ENCODE measurements at places on chromosomes 5 and 9.

GRCh38 chr9:106920701-106921283, 57.8 kb downstream of the ZNF462 start:
- peak; percentile 9 for DNase-seq

DNA sequence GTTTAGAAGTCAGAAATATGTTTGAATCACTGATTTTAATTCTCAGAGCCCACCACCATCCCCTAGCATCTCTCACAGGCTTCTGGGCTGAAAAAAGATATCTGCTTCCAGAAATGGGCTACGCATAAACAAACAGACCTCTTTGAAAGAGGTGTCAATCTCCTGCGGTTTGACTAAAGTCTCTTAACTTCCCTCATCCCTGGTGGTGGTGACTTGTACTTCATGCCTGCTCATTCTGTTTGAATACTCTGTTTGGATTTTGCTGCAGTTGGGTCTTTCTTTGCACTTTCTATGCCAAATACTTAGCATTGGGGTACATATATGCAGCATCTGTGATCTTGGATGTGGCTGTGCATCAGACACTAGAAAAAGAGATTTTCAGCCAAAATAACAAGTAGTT, 157.2 kb upstream of the ATP10B start:
- DNase-seq: no peak

GRCh38 chr9:19104515-19105282, 2.0 kb upstream of the HAUS6 start:
- no peak for DNase-seq

GRCh38 chr5:178994580-178995340, at the start of gene GRM6:
Gene GRM6, minus strand, starts transcription at chr5:178995320. Its CDS starts 376 bp downstream, at chr5:178994944.
- DNase-seq: no peak

DNA sequence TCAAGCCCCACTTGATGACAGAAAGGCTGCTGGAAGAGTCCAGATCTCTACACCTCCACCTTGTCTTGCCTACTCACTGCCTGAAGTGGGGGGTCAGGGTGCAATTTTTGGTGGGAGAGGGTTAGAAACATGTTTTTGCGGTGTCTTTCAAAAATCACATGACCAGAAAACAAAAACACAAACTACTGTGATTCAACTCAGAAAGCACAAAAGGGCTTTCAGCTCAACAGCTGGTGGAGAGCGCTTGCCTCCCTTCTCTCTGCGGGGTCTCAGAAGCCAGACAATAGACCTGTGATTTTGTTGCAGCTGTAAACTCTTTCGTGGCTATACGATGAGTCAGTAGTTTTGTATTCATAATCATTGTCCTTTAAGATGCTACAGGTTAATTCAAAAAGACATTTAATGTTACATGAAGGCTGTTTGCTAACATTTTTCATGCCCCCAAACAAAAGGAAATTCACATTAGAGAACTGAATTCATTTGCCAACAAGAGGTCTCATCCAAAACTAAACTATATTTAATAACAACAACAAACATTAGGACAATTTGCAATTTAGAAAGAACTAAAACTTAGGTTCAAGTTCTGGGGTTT, 172.6 kb upstream of the RAI14 start:
- DNase-seq: no peak

GRCh38 chr5:91282210-91282609, 100.9 kb downstream of the ARRDC3 start:
- no peak for DNase-seq

DNA sequence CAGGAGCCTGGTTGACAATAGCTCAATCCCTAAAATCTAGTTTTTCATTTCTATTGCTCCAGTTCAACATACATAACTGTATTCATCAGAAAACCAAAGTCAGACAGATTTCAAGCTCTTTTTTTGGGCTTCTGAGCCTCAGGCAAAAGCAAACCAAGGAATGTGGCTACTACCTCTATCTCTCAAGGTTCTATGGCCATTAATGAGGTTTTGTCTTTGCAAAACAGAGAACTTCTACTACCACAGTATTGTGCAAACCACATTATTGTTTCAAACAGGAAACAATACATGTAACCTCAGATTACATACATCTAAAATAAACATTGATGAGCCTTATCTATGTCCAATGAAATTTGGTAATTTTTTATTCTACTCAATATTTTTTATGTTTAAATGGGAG, 35.5 kb upstream of the FTMT start:
- DNase-seq: no peak

All from EL (cell line).